ENCODE measurements at places on chromosomes 11 and 22.

- no peak for DNase-seq
These were observed 97.1 kb downstream of the EXT2 start for GRCh38 chr11:44192462-44193100.

DNA sequence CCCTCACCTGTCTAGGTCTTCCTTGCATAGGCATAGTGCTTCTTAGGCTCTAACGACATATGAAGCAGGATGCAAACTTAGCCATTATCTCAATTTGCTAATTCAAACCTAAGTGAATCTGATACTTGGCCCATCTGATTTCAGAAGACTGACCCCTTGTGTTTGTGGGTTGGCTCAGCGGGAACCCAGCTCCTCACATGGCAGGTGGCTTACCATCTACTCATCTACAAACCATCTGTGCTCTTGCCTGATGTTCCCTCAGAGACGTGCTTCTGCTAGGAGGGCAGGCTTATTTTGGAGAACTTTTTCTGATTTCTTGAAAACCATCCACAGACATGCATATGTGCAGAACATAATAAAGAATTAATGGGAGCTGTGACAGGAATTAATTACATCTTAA lies 15.2 kb downstream of the ELMOD1 start:
- no peak for DNase-seq

DNA sequence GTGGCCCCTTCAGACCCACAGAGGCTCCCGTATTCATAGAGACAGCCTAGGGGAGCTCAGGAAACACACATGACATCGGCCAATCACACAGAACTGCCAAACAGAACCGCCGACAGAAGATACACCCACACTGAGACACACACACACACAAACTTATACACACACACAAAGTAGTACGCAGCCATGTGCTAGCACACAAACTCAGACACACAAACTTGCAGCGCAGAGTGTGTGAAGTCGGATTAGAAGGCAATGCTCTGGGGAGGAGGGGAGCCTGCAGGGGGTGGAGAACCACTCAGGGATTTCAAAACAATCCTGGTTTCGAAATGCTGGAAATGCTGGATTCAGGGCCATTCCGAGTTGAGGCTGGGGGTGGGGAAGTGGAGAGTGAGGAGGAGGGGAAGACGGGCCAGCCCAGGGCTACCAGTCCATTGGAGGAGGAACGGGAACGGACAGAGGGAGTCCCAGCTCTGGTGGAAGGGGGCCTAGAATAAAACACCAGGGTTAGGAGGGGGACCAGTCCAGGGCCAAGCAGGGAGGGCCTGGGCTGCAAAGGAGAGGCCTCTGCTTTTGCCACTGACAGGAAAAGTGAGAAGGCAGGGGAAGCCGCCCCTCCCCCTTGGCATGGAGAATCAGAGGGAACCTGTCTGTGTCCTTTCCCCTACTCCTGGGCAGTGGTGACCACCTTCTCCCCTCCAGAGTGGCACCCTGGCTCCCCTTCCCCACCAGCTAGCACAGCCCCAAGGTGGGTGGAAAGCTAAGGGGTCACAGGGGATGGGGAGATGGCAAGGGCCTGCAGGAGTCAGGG lies 4.4 kb downstream of the BCL9L start:
- DNase-seq, result no peak

- DNase-seq, result no peak
These were observed 327.5 kb downstream of the TBC1D22A start for GRCh38 chr22:47089796-47090460.

- no peak for DNase-seq
These were observed 694.8 kb upstream of the CCDC179 start for GRCh38 chr11:23555085-23555484.

- no peak for DNase-seq
These were observed 378.7 kb downstream of the NTM start for GRCh38 chr11:131749101-131749500.

DNA sequence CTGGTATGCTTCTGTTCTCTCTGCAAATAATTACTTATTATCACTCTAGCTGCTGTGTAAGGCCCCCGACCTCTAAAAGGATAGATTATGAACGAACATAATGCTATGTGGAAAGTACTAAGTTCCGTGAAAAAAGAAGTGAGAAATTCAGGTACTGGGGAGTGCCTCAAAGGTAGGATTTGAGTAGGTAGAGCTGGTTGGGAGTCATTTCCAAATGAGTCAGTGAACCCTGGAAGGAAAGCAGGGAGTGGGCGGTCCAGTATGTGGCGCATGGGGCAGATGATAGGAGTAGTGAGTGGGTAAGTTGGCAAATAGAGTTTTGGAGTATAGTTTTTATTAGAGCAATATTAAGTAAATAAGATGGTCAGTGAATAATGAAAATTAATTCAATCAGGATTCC lies 2.4 kb downstream of the ZC3H12C start:
- DNase-seq, result no peak

DNA sequence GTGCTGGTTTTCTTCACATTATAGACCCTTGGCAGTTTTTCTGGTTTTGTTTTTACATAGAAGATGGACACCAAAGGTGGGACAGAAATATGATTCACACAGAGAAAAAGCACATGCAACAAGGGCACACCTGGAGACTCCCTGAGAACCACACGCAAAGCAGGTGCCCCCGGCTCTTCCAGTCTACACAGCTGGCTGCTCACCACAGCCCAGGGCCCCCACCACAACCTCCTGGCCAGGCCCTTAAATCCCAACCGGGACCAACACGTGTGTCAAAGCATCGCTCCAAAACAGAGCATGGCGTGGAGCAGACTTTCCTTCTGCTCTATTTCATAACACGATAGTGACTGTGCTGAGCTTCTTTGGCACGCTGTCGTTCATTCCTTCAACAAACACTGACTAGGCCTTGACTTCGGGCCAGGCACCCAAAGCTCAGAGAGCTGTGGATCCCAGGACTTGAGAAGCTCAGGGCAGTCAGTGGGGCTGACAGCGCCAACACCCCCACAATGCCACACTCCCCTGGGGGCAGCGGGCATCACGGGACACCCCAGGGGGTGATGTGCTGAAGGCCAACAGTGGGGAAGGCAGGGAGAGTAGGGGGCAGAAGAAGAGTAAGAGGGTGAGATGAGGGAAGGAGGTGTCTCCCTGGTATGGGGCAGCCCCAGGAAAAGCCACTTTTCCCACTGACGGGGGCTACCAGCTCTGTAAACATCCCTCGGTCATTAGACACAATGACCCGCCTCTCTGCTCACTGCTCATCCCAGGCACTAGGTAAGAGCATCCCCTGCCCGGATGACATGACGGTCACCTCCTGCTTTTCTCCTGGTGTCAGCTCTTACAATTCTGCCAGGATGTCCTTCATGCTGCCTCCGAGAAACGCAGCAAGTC lies 26.0 kb downstream of the CELSR1 start:
- no peak for DNase-seq

DNA sequence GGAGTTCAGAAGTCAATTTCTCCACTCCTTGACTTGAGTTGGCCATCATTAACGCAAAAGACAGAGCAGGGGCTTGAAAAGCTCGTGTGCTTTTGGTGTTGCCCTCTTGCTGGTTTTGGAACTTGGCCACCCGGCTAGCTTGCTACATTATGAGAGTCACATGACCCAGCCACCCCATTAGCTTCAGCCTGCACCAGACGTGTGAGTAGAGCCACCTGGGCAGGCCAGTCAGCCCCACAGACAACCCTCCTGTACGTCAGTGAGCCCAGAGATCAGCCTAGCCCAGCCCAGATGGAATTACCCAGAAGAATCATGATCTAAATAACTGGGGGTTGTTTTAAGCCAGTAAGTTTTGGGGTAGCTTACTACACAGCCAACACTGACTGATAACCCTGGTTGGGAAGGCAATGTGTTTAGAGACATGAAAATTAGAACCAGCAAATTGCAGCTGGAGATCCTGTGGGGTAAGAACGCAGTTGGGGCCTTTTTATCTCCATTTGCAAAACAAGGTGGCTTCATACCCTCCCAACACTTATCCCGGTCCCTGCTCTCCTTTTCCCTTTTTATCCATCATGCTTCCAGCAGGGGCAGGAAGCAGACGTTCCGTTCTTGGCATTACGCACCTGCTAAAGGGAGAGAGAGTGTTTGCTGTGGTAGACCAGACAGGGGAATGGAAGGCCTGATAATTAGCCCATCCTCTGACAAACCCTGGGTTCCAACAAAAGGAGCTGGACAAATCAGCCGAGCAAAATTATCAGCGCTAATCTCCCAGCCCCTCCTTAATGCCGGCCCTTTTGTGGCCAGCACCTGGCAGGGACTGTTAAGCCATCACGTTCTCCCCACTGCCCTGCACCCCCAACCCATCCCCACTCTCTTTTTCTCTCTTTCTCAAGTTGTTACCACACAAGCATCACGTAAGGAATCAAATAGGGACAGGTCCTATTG lies 548.7 kb upstream of the CADM1 start:
- no peak for DNase-seq

DNA sequence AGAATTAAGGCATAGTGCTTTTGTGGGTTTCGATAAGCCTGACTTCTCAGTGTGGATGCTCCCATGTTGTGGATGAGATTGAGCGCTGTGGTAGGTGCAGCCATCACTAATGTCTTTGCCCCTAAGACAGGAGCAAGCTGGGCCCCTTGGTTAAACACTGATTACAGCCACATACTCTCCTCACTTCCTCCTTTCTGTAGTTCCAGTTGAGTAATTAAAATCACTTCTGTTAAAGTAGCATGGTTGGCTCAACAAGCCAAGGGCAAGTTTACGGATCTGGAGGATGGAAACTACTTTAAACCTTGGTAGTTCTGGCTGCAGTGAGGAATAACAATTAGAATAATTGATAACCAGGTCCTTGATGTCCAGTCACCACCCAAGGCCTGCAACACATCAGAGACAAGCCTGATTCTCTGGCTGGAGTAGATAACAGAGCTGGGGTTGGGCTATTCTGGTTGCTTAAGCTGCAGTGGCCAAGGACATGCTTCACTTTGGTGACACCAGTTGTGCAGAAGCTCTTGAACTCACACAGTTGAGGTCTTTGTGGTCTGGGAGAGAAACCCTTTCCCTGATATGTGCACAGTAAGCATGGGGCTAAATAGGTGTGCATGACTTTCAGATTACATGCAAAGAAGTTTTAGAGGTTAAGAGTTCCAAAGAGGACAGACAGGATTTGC lies 81.3 kb downstream of the KIRREL3 start:
- no peak for DNase-seq

DNA sequence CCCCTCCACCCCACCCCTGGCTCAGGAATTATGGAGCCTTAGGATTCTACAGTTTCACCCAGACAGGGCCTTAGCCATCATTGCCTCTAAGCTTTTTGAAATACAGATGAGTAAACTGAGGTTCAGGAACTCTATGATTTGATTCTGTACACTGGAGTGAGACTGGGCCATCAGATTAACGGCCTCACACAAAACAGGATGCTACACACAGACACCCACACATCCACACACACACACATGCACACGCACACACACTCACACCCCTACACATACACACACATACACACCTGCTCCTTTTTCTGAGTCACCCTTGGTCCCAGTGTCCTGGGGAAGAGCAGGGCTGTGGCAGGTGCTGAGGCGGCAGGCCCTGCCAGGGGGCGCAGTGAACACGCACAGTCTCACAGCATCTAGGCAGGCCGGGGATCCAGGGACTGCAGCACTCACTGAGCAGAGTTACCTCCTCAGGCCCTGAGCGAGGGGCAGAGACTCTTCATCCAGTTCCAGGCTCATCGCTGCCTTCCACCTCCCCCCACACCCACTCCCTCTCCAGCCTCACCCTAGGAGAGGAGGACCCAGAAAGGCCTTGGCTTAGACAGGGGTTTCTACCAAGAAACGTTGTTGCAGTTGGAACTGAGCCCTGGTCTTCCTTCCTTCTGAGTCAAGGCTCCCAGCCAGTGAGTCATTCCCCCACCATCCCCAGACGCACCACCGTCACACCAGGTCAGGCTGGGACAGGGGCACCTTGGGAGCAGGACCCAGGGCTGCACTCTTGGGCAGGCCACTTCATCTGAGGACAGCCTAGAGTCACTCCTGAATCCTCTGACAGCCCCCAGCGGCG lies 89.8 kb upstream of the PARVA start:
- no peak for DNase-seq

GRCh38 chr11:251550-251949 lies 14.8 kb downstream of the PSMD13 start:
- DNase-seq, result no peak

DNA sequence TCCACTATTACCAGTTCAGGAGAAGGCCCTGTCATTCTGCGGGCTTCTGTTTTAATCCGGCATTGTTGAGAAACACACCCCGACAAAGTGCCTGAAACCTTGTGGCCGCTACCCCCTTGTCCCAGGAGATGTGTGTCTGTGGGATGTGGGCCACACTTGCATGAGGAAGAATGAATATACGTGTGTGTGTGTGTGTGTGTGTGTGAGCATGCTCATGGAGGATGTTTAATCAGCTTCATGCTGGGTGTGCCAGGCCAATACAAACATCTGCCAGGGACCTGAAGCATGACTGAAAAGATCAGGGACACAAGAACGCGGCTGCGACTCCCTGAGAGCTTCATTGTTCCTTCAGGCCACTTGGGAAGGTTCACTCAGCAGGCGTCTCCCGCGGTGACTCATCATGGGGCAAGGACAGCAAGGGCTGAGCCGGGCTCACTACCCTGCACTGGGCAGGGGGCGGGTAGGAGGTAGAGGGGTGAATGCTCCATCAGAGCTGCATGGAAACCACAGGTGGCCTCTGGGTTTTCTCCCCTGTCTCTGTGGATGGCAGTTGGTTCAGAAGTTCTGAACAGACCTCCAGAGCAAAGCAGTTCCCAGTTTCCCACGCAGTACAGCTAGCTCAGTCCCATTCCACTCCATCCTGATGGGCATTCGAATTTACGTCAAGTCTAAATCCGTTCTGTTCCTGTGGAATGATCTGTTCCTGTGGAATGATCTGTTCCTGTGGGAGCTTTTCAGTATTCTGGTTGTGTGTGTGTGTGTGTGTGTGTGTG lies 7.0 kb upstream of the MALAT1 start:
- DNase-seq, result peak; percentile 70

GRCh38 chr11:83070731-83071566 lies 748 bp downstream of the RAB30 start:
- DNase-seq, result peak; percentile 53

DNA sequence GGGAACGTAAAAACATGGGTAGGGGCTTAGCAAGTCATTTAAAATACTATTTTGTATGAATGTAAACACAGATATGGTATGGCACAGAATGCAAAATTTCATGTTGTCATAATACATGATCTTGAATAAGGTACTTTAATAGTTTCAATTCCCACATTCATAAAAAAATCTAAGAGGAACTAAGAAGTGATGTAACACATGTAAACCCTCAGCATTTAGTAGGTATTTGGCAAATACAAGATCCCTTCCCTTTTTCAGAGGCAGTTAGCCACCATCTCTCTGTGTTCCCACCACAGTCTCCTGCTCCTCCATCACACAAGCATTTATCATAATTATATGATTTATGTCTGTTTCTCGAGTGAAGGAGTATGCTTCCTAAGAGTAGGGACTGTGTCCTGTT lies 251.8 kb downstream of the TENM4 start:
- no peak for DNase-seq

- DNase-seq, result no peak
These were observed 858.8 kb downstream of the METTL15 start for GRCh38 chr11:28966951-28967350.
